IMR-90 (cell line): ENCODE measurements at places on chromosomes 4 and X. TPM values are rescaled to one million over a fixed set of nuclear protein-coding genes. Genes with fewer than 3 reads are reported as not detected.

Gene ATP6AP1
- polyA plus RNA-seq: 96.7 and 98.4 TPM in 2 replicates

DNA sequence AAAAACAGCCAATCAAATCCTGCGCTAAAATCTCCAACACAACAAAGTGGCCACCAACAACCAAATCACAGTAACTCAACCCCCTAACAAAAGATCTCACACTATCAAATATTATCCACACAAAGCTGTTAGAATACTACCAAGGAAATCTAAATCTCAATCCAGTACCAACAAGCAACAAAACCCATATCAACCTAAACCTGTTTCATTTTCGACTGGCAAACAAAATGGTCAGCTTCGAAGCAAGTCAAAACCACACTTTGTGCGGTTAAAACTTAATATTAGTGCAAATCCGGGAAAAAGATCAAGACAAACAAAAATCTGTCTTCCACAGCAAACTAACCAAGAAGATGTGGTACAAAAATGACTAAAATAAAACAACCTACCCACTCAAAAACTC, 28.7 kb upstream of the MUC7 start:
- no peak for DNase-seq

Gene UNC5C
- polyA plus RNA-seq: under 0.01 TPM in 1 of 2 replicates, not detected in the other

Gene CD40LG
- not detected in 2 replicates for polyA plus RNA-seq

Gene TMEM184C
- 13.5 and 17.4 TPM in 2 replicates for polyA plus RNA-seq

Gene TMEM31
- 0.17 TPM in 1 of 2 replicates, not detected in the other for polyA plus RNA-seq

Gene RNF150
- 6.2 and 6.6 TPM in 2 replicates for polyA plus RNA-seq
